ENCODE measurements at places on chromosomes 16 and 17.
A peak's percentile ranks its signal among the peaks of the same experiment; 100 is the strongest.

- no peak for DNase-seq
Measured at GRCh38 chr17:40151414-40151963, 11.2 kb downstream of the CASC3 start.

GRCh38 chr17:72795941-72796340, 296.5 kb downstream of the SLC39A11 start:
- no peak for DNase-seq

DNA sequence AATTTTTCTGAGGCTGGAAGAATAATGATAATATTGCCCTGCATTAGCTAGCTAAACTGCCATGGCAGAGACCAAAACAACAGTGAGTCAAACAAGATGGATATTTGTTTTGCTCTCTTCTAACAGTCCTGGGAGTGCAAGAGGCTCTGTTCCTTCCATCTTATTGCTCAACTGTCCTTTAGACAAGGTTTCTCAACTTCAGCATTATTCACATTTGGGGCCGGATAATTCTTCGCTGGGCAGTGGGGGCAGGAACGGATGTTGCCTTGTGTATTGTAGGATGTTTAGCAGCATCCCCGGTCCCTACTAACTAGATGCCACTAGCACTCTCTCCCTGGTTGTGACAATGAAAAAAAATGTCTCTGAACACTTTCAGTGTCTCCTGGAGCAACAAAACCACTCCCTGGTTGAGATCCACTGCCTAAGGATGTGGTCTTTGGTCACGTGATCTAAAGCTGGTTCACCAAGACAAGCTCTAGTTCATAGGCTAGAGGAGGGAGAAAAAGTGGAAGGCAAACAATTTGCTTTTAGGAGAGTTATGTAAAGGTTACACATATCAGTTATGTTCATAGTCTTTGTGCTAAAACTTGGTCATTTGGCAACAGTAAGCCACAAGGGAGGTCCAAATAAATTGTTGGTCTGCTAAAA, 144.4 kb downstream of the PCTP start:
- DNase-seq: no peak

GRCh38 chr17:13647543-13648021, 45.9 kb upstream of the HS3ST3A1 start:
- DNase-seq: no peak

DNA sequence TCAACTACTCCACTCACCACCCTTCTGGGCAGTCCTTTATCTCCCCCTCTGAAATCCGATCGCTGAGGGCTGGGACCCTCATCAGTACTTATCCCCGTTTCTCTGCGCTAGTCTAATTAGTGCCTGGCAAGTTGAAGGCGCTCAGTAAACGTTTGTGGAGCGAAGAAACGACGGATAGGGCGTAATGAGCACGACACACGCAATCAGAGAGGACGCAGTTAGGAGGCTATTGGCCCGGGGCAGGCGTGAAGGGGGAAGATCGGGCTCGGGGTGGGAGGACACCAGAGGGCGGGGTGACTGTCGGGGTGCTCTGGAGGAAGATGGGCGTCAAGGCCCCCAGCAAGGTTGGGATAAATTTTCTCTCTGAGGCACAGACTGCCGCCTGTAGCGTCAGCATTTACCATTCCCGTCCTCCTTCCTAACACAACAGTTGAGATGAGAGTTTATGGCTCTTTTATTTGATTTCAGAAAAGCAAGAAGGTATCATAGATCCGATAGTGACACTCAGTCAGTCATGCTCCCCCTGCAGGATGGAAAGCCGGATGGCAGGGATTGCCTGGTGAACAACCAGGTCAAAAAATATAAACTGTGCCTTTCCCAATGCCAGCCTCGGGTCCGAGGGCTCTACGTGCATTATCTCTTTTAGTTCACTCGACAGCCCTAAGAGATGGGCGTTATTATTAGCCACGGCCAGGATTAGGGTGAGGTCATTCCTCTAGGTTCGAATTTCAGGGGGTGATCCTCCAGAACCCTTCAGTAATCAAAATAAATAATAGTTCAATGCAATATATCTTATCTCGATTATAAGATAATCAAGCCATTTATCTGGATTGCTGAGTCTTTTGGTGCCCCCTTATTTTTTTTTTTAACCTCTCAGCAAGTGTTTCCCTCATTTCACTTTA, 9.5 kb upstream of the ARL4D start:
- peak; percentile 69 for DNase-seq

DNA sequence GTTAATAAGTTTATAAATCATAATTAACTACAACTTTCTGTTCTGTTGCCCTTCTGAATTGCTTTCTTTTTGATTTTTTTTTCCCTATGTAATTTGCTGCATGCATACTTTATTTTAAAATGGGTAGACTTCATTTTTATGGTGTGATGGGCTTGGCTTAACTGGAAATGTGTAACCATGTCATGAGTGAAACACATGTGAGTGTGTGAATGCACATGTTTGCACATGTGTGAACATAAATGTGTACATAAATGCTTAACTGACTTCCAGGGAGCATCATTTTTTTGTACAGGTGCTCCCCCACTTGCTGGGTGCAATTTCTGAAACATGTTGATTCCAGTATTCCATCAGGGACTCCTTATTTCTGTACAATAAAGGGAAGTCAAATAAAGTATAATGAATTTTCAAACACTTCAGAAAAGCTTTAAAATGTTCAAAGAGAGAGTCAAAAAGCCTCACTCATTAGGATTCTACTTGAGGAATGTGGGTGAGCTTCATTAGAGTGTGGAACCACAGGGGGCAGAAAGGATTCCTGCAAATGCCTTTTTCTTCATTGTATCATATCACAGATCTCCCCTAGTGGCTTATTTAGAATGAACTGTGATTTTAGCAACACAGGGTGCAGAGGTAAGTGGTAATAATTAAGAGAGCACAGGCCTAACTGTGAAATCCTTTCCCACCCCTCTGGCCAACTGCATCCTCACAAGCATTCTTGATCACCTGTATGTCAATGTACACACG, 31.7 kb upstream of the CDH11 start:
- DNase-seq: no peak

DNA sequence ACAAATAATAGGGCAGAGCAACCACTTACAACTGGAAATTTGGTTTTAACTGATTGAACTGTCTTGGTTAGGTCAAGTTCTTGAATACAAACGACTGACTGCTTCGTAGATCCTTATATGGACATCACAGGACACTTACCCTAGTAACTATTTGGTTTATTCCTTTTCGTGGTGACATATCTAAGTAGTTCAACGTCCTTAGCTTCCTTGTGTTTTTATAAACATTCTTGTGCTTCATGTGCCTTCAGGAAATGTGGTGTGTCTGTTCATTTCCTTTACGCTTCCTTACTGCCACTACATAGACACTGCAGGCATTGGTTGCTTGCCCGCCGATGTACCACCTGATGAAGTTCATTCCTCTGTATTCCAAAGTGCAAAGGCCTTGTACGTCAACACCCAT, 59.3 kb downstream of the USP10 start:
- no peak for DNase-seq

GRCh38 chr17:38891441-38891840, 21.6 kb downstream of the LASP1 start:
- no peak for DNase-seq

DNA sequence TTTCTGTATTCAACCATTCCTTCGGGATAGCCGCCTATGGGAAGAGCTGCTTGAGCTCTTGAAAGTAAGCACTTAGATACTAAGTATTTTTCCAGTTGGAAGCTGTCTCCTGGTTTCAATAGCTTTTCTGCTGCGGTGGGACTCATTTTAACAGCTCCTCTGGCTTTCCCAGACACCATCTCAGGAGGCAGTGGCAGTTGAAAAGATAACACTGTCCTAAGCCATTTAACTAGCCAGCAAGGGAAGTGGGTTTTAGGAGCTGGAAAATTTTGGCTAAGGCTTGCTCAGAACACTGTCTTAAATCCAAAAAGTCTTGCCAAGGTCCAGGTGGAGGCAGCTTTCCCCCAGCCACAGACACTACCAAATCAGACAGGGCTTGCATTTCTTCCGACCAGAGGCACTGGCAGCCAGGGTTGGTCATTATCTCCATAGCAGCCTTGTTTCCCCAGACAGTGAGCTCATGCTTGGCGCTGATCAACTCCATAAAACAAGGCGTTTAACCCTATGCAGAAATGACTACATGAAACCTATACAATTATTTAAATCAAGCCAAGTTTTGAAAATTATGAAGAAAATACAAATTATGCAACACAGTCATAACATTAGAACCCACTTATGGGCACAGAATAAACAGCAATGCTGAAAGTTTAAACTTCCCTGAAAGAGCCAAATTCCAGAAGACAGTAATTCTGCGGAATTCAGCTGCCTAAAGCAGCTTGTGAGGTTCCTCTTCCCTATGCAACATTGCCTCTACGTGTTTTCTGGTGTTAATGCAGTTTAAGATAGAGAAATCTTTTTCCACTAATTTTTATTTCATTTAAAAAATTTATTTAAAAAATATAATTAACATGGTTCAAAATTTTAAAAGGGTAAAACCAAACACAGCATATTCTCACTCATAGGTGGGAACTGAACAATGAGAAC, 25.0 kb downstream of the GABARAPL2 start:
- DNase-seq: no peak

GRCh38 chr16:14325502-14326401, 254.6 kb downstream of the MRTFB start:
- no peak for DNase-seq

DNA sequence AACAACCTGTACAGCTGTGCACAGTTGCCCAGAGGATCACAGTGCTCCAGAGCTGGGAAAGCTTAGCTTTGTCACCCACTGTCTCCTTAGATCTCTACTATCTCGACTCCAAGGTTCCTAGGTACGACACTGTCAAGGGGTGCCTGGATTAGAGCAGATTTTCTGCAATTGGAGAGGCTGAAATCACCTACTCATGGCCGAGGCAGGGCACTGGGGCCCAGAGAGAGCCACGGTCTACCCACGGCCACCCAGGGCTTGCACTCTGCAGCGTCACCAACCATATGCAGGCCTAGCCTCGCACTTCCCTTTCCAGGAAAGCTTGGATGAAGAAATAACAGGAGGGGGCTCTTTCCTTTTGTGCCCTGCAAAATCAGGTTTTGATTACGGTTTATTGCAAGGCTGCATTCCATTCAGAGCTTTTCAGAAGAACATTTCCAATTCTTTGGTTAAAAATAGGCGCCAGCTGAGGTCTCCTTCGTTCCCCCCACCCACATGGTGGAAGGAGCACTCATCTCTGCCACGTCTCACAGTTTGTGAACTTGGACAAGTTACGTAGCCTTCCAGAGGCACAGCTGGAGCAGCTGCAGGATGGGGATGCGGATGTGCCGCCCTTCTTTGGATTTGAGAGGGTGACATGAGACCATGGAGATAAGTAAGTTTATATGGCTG, 80.0 kb downstream of the IRX5 start:
- DNase-seq: no peak

DNA sequence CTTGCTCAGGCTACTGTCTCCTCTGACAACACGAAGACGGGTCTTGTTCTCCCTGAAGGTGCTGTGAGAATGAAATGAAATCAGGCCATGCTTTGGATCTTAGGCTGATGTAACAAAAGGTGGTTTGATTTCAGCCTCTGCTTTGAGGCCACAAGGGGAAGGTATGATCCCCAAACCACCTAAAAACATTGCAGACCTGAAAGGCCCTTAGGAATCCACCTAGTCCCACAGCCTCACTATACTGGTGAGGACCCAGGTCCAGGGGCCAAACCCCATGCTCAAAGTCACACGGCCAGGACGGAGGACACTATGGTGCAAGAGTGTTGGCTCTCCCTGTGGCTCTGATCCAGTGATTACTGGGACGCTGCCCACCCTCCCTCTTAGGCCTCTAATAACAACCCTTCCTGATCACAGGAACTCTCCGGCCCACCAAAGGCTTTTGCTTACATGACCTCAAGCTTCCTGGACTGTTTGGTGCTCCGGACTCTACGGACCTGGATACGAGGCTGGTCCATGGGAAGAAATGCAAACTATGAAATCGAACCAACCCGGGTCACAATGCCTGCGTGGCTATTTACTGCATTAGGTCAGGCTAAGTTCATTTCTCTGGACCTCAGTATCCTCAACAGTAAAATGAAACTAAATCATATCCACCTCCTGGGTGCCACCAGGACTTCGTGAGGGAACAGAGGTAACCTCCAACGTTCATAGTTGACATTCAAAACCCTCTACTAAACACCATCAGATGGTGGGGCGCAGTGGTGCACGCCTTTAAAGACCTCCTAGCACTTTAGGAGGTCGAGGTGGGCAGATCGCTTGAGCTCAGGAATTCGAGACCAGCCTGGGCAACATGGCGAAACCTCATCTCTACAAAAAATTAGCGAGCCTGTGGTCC, 1.5 kb downstream of the TRIM25 start:
- no peak for DNase-seq

DNA sequence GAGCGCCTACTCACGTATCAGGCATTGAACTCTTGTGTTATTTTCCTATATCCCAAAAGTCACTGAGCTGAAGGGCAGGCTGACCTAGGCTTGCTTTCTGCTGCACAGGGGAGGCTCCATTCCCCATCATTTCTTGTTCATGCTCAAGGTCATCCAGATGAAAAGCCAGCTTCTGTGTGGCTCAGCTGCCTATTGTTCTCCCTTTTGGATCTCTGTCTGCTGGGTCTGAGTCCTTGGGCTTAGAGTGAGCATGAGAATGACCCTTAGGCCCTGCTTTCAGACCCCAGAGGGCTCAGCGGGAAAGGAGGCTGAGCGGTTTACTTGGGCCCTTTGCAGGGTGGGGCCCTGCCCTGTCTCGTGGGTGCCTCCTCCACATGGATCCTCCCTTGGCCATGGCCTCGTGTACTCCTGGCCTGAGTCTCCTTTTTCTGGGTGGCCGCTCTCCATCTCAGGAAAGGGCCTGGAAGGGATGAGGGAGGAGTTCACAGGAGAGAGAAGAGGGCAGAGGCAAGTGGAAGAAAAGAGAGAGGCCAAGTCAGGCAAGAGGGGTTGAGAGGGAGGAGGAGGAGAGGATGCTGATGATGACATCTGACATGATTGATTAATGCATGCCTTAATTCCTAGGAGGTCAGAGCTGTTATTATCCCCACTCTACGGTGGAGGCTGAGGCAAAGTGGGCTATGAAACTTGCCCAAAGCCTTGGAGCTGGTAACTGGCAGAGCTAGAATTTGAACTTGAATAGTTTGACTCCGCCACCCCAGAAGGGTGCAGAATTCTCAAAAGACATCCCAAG, 19.8 kb upstream of the MAP3K14 start:
- no peak for DNase-seq

DNA sequence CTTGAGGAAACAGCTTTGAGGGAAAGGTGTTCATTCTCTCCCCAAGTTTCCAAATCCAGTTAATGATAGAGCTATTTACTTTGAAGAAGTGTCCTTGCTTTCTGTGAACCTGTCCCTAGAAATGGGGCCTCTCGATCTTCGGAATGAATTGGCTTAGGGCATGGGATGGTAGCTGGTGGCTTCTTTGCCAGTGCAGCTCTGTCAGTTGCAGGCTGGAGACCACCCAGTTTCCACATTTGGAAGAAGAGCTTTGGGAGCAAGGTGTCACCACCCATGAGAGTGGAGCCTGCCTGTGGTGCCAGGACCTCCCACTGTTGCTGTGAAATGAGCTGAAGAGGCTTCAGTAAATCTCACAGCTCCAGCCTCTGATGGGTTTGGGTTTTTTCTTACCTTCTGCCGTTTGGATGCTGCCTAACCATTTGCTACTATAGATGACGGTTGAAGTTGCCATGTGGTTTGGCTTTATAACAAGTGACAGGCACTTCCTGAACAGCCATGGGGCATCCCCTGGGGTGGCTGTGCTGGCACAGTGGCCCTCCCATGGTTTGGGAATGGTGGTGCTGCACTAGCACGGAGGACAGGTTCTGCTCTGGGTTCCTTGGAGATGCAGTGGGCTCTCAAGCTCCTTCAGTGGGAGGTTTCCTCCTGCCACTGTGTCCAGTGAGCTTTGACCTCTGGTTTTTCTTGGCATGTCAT, 19.5 kb upstream of the SLC5A10 start:
- no peak for DNase-seq
